Dorsolateral prefrontal cortex (tissue), 122 donors: ENCODE measurements at places on chromosomes 2 and 18. TPM values are rescaled to one million over a fixed set of nuclear protein-coding genes. Genes with fewer than 3 reads are reported as not detected.

- no peak for DNase-seq
Observed at GRCh38 chr2:27946530-27947060, 56.1 kb downstream of the BABAM2 start.

DNA sequence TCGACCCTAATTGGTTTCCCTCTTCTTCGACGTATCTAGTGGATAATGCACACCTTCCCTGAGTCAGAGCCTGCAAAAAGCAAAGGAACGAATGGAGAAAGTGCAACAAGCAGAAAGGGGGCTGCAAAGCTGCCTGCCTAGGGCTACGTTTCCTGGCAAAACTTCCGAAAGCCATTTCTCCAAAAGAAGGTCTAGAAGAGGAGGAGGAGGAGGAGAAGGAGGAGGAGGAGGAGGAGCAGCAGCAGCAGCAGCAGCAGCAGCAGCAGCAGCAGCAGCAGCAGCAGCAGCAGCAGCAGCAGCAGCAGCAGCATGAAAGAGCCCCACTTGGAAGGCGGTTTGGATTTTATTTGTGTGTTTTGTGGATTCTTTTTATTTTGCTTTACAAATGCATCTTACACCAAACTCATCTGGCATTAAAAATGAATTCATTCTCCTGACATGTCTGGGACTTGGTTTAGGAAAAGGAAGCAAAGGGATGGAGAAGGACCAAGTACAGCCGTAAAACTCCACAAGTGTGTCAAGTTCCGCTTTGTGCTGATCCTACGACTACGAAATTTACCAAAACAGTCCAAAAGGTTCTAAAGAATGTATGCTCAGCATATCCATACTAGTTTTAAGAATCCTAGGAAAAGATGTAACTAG, 2.0 kb downstream of the TCF4 start:
- no peak for DNase-seq

DNA sequence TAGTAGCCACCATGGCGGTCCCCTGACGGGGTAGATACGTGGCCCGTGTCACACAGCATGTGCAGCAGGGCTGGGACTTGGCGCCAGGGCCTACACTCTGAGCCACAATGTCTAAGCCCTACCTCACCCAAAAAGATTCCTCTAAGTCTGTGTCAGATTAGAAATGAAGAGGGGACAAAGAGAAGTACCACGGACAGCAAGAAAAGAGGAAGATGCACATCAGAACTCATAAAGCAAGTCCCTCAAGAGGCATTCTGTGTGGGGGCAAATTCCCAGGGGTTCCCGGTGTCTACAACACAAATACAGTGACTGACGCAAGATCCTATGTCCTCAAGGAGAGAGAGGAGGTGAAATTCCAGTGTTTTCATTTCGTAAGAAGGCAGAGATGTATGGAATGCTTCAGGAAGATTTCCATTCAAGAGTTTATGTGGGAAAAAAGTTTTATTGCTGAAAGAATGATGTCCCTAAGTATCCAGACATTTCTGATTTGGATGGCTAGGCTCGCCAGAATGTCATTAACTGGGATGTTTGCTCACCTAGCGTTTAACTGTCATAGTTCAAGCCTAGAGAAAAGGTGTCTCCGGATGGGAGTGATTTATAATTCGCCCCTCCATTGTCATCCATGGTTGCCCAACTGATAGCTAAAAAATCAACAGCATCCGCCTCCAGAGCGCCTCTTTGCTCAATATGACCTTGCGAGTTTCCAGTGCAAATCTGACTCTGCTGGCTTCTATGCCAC, 75.6 kb upstream of the CHMP1B start:
- no peak for DNase-seq

DNA sequence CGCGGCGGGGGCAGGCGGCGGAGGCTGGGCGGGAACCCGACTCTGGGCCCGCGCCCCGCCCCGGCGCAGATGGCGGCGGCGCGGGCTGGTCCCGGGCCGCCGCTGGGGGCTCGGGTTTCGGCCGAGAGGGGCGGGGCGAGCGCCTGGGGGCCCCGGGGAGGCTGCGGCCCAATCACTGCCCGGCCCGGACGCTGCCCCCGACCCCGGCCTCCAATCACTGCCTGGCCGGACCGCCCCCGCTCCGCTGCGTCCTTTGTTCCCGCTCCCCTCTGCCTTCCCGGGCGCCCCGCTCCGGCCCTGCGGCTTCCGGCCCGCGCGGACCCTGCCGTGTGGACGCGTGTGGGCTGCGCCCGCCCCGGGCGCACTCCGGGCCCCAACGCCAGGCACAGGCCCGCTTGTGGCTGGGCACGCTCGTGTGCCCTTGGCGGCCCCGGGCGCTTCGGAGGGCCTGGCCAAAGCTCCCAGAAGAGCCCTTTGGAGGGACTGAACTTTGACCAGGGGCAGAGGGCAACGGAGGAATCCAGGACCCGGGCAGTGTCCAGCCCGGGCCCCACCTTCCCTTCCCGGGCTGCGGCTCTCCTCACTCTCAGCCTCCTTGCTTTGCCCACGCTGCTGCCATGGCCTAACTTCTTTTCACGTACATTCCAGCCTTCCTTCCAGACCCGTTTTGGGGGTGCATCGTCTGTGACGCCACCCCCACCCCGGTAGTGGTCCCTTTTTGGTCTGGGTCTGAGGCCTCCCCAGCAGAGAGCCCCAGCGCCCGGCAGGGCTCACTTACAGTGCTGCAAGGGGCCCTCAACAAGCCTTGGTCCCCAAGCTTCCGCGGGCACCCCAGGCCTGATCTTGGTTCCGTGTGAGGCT, 27.1 kb upstream of the PTMA start:
- DNase-seq = peak; percentile 84

DNA sequence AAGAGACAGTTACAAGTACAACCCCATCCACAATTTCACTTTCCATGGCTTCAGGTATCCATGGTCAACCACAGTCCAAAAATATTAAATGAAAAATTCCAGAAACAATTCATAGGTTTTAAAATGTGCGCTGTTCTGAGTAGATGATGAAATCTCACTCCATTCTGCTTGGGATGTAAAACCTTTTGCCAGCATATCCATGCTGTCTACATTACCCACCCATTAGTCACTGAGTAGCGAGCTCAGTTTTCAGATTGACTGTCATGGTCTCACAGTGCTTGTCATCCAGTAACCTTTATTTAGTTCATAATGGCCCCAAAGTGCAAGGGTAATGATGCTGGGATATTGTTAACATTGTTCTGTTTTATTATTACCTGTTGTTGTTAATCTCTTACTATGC, 40.5 kb downstream of the SMAD4 start:
- DNase-seq = no peak

The STON1 gene
- total RNA-seq = 2.8 TPM

The ADGRF3 gene
- total RNA-seq = 0.66 TPM

The CCDC85A gene
- 34.4 TPM for total RNA-seq

The GKN1 gene
- not detected for total RNA-seq

The HOXD10 gene
- total RNA-seq = not detected

The ANTXR1 gene
- 30.9 TPM for total RNA-seq

The SULT1C3 gene
- total RNA-seq = not detected
